Stimulated activated CD8-positive, alpha-beta memory T cell treated with anti-CD3 and anti-CD28 coated beads, Interleukin-12 subunit alpha, Interleukin-12 subunit beta, amount 100 ng/mL, for 4 hours (primary cell): ENCODE measurements at places on chromosomes 1 and 21.

DNA sequence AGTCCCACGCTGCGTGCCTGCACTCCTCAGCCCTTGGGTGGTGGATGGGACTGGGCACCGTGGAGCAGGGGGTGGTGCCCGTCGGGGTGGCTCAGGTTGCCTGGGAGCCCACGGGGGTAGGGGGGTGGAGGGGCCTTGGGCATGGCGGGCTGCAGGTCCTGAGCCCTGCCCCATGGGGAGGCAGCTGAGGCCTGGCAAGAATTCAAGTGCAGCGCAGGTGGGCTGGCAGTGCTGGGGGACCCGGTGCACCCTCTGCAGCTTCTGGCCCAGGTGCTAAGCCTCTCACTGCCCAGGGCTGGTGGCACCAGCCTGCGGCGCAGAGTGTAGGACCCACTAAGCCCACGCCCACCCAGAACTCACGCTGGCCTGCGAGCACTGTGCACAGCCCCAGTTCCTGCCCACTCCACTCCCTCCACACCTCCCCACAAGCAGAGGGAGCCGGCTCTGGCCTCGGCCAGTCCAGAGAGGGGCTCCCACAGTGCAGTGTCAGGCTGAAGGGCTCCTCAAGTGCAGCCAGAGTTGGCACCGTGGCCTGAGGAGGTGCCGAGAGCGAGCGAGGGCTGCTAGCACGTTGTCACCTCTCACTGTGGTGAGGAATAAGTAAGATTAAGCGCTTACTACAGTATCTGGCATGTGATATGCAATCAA lies 12.8 kb downstream of the TNNI3K start:
- no peak for DNase-seq

DNA sequence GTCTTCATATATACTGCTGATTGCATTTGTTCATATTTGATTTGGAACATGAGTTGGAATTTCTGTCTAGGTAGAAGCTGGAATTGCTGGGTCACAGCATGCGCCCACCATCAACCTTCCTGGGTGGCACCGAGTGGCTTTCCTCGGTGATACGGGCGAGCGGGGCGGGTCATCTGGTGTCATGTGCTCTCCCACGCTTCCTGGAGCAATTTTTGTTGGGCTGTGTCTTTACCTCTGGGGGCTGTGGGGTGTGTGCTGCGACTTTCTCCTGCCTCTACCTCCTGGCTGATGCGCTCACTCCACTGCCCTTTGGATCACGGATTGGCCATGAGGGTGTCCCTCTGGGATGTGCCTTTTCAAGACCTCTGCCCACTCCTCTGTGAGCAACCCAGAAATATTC lies 108.7 kb upstream of the COL6A1 start:
- no peak for DNase-seq

DNA sequence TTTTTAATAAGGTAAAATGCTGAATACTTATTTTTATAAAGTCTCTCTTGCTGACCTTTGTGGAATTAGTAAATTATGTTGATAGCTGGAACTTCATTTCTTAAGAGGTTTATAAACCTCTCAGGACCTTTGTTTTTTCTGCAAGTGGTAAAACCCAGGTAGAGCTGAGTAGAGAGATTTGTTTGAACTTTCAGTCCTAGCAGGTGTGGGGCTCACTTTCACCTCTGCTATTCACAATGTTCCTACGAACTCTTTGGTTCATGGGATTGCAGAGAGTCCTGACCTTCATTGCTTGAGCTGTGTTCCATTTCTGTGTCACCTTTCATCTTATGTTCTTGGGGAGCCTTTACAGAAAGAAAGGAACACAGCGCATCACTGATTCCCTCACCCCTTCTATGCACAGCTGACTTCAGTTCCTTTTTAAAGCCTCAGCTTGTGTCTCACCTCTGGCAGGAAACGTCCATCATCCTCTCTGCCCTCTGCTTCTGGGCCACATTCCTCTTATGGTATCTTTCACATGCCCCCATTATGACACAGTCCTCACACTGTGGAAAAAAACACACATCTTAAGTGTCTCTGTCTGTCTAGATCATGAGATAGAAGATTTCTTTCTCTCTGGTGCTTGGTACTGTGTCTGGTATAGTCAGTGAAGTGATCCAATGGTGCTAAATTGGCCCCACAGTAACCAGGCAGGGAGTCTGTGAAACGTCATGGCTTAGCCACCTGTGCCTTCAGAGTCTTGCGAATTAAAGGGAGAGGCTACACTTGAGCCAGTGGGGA lies 262.5 kb upstream of the B3GALT2 start:
- DNase-seq: no peak

DNA sequence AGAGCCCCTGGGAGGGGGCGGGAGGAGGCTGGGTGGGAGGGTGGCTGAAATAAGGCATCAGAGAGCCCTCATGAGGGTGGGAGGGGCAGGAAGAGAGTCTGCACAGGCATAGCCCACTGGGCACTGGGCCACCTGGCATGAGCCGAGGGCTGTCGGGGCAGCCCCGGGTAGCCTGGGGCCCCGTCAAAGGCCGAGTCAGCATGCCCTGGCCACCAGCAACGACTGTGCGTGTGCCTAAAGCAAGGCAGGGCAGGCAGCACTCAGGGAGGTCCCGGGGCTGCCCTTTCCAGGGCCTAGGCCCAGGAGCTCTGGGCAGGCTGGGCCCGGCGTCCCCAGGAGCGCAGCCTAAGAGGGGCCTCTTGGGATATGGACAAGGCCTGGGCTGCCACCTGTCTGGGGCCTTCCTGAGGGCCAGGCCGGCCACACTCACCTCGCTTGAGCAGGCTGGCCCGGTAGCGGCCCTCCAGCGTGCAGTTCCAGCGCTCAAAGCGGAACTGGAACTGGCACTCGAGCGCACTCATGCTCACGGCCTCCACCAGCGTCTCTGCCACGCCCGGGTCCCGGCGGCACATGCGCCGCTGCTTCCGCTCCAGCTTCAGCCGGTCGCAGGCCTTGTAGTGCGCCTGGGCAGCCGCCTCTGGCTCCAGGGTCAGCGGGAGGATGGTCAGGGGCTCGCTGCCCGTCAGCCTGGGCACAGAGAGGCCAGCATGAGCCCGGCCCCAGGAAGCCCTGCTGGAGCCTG lies 22.7 kb downstream of the WNT9A start:
- no peak for DNase-seq

GRCh38 chr1:64518692-64519481 lies 49.0 kb downstream of the CACHD1 start:
- no peak for DNase-seq

GRCh38 chr1:96995351-96995750 lies 273.8 kb downstream of the PTBP2 start:
- DNase-seq: no peak

GRCh38 chr1:234929369-234929768 lies 199.3 kb downstream of the TOMM20 start:
- DNase-seq: no peak

DNA sequence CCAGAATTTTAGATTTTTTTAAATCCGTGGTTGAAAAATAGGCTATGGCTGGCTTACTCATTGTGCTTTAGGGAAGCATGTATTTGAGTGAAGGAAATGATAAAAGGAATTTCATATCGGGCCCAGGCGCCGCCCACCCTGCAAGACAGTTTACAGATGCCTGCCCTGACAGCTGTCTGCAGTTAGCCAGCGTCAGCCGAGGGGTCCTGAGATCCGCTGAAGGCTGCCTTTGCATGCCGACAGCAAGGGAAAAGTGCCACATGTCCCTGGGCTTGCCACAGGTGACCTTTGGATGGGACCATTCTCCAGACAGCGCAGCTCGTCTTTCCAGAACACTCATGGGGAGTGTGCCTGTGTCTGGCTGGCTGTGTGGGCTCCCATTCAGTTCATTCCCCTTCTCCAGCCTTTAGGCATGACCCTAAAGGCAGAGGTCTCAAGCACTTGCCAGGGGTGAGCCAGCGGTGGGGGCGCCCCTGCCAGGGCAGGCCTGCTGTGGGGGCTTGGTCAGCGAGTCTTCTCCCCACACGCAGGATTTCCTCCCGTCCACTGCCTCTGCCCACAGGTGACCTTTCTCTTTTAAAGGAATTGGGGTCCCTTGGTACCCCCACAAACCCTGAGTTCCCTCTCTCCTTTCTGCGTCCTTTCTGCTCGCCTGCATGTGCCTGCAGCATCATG lies 46.1 kb upstream of the TRAPPC10 start:
- DNase-seq: no peak

GRCh38 chr1:41455479-41456332 lies 28.8 kb downstream of the EDN2 start:
- no peak for DNase-seq

GRCh38 chr1:212630158-212630900 lies 21.8 kb downstream of the ATF3 start:
- DNase-seq: peak; percentile 37

GRCh38 chr1:229186373-229187056 lies 84.4 kb upstream of the RAB4A start:
- DNase-seq: no peak

- no peak for DNase-seq
Observed at GRCh38 chr1:6298530-6298929, 37.6 kb upstream of the GPR153 start.
